ENCODE measurements at places on chromosomes 1 and 21.

- no peak for DNase-seq
Measured at GRCh38 chr1:238409191-238409850, 518.6 kb upstream of the ZP4 start.

DNA sequence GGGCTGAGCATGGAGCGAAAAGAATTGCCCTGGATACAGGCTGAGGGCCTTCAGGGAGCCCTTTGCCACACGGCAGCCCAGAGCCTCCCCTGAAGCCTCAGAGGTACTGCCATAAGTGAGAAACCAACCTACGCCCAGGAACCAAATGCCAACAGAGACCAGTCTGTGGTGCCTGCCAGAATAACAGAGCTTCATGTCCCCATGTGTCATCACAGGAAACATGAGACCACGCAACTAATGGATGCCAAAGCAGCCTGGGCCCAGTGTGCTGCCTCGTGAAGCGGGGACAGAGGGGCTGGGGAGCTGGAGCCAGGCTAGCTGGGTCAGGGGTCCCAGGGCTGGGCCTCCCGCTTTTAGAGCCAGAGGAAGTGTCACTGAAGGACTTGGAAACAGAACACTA, 18.7 kb upstream of the STUM start:
- DNase-seq = no peak

GRCh38 chr1:43293896-43294760, 6.7 kb upstream of the TIE1 start:
- DNase-seq = peak; percentile 95

DNA sequence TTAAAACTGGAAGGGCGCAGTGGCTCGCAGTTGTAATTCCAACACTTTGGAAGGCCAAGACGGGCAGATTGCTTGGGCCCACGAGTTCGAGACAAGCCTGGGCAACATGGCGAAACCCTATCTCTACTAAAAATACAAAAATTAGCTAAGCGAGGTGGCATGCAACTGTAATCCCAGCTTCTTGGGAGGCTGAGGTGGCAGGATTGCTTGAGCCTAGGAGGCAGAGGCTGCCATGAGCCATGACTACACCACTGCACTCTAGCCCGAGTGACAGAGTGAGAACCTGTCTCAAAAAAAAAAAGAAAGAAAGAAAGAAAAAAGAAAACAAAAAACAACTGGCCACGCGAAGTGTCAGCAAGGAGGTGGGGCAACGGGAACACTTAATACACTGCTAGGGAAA, 6.3 kb downstream of the UBE2G2 start:
- no peak for DNase-seq

DNA sequence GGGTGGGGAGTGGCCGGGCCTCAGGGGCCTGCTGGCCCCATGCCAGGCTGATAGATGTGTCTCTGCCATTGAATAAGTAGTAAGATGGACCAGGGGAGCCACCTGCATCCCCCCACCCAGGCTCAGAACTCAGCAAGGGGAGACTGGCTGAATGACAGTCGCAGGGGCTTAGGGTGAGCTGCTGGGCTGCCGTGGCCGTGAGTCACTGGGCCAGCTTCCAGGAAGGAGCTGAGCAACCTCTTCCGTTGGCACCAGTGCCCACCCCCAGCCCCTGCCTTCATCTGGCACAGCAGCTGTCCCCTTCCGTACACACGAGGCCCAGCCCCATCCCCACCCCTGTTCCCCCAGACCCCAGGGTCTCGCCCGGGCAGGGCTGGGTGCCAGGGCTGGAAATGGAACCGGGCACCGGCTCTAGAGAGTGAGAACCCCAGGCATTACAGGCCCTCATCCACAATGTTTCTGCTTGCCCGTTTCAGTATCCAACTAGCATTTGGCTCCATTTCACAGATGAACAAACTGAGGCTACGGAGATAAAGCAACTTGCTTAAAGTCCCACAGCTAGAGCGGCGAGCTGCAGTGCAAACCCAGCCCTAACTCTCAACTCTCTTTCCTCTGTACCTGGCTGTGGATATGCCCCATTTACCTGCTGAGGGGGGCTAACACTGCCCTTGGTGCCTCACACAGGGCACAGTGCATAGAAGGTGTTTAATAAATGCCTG, 10.2 kb downstream of the WNT4 start:
- no peak for DNase-seq

- no peak for DNase-seq
Measured at GRCh38 chr21:33540711-33541104, 1.2 kb downstream of the GART start.

DNA sequence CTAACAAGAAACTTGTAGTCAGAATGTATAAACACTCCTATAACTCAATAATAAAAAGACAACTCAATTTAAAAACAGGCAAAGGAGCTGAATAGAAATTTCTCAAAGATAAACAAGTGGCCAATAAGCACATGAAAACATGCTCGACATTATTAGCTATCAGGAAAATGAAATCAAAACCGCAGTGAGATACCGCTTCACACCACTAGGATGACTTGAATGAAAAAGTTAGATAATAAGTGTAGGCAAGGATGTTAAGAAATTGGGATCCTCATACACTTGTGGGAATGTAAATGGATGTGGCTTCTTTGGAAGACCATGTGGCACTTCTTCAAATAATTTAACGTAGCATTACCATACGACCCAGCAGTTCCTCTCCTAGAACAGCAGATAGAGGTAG, 8.9 kb downstream of the RALGPS2 start:
- DNase-seq = no peak

GRCh38 chr1:169202791-169203665, 96.5 kb downstream of the ATP1B1 start:
- DNase-seq = no peak

- peak; percentile 27 for DNase-seq
Measured at GRCh38 chr1:93670141-93670540, 11.5 kb downstream of the BCAR3 start.

- DNase-seq = no peak
Measured at GRCh38 chr1:237396426-237396825, 354.4 kb downstream of the RYR2 start.

DNA sequence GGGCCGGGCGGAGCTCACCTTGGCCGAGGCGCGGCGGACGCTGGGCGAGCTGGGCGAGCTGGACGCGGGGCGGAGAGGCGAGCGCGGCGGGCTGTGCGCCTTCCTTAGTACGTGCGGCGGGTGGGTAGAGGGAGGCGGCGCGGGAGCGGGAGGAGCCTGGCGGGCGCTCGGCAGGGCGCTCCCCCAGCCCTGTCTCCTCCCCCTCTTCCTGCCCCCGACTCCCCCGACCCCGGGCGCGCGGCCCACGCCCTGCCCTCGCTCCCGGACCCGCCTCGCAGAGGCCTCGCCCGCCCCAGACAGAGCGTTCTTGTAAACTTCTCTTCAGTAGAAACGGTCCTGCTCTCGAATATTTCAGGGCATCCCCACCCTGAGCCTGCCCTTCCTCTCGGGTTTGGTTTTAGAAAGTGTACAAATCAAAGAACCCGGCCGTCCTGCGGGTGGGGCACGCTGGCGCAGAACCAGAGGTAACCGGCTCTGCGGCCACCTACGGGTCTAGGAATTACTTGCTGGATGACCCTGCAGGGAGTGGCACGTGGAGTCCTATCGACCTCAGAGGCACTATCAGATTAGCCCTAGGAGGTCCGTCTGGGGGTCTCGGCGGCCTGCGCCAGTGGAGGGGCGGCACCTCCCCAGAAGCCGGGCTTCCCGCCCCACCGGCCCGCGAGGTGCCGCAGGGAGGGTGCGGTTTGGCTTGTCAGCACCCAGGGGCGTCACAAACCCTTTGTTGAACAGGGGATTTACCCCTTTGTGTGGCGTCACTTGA, at the start of gene S100A10:
Gene S100A10, minus strand, starts transcription at position 126 of the 763 bp plus-strand sequence. CDS start 7,629 bp downstream, outside the sequence.
- DNase-seq = no peak

DNA sequence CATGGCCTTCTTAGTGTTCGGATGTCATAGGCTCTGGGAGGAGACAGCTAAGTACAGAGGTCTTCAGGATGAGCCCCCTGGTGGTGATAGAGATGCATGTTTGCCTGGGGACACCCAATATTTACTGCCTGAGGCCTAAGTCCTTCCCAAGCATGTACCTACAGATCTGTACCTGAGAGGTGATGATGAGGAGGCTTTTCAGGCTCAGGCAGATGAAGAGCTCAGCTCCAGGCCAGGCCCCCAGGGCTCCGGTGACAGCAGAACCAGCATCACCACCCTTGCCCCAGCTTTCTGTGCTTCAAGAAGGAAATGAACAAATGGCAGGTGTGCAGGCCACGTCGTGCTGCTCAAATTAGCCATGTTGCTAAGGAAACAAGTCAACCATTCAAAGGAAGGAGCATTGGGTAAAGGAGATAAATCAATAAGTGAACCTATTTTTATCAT, 21.1 kb downstream of the CACNA1E start:
- DNase-seq = peak; percentile 29

DNA sequence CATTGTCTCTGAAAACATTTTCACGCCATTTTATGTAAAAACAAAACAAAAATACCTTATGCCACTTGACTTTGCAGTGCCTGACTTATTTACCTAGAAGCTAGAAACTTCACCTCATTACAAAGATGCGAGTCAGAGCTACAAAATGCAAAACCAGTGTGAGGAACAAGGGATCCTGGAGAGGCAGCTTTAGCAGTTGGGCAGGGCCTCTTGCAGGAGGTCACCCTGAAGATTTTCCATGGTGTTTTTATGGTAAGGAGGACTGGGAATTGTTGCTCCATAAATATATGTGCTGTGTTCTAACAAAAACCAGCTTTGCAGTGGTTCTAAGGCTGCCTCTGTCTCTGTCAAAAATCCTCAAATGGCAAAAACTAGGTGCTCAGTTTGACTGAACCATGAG, 36.4 kb upstream of the TARBP1 start:
- DNase-seq = no peak

- no peak for DNase-seq
Measured at GRCh38 chr1:29631361-29631760, 395.0 kb downstream of the PTPRU start.

DNA sequence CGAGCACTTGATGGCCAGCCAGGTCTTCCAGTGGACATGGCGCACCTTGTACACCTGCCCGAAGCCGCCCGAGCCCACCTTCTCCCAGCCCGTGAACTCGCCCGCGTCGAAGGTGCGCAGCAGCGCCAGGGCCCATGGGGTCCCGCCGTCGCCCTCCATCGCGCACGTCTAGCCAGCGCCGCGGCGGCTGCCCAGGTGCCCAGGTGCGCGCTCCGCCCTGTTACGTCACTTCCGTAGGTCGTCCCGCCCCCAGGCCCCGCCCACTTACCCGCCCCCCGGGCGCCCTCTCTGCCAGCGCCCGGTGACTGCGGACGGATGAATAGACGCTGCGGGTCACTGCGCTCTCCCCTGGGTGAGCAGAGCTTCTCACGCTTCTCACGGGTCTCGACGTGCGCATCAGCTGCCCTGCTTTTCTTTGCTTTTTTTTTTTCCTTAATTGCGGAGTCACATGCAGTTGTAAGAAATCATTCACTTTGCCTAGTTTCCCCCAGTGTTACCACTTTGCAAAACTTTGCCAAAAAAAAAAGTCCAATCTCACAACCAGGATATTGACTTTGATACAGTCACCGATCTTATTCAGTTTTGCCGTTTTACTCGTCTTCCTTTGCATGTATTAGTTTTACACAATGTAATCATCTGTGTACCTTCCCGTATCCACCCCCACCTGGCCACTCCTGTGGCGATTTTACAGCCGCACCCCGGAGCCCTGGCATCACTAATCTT, at the start of gene RIPK4:
Gene RIPK4, minus strand, starts transcription at position 170 of the 723 bp plus-strand sequence. Its CDS starts 11 bp downstream, at position 159.
- no peak for DNase-seq

DNA sequence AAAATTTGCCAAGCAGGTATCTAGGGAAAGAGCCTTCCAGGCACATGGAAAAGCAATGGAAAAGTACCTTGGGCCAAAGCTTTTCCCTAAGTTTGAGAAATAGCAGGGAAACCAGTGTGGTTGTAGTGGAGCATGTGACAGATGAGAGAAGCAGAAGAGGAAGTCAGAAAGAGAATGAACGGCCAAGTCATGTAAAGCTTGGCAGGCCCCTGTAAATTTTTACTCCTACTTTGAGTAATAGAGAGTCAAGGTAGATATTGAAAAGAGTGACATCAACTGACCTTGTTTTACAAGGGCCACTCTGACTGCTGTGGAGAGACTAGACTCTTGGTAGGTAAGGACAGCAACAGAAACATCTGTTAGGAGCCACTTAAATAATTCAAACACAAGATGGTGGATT, 180.9 kb upstream of the PRMT6 start:
- DNase-seq = no peak

DNA sequence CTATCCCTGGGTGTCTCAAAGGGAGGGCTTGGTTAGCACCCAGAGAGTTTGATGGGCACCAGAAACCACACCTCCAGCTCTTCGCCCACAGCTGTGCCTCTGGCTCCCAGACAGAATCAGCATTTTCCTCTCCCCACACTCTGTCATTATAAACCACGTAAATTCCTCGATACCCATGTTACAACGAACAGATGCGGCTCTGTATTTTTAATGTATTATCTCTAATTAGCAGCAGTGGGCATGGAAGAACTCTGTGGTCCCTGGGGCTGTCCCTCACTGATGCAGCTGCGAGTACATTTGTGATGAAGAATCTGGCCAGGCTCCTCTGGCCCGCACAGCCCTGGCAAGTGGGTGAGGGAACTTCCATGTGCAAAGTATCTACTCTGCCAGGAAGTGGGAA, 10.8 kb downstream of the HMGB4 start:
- no peak for DNase-seq

- DNase-seq = no peak
Measured at GRCh38 chr1:162141281-162142054, 72.0 kb downstream of the NOS1AP start.

DNA sequence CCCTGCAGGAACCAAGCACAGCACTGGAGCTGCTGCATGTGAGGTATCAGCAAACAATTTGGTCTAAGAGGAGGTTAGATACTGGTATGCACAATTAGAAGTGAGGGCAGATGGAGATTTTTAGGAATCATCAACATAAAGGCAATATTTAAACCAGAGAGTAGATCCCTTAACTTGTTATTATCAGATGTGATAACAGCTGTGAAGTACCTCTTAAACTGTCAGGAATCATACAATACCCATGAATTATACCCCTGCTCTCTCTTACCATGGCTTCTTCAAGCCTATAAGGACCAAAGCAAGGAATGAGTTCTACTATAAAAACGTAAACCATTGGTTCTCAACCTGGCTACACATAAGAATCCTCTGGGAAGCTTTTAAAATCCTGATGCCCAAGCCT, 3.9 kb downstream of the BCAR3 start:
- no peak for DNase-seq

GRCh38 chr1:84795966-84796600, 96.9 kb downstream of the LPAR3 start:
- DNase-seq = no peak

Measured in globus pallidus (tissue), 1 donor.